Camera-type eye (tissue), 1 donor: ENCODE measurements at places on chromosomes 6 and 20. TPM values are rescaled to one million over a fixed set of nuclear protein-coding genes. Genes with fewer than 3 reads are reported as not detected.

PXMP4 gene
- total RNA-seq, result 14.6 TPM

CRIP3 gene
- not detected for total RNA-seq

PLN gene
- total RNA-seq, result 21.1 TPM

PPARD gene
- 9.4 TPM for total RNA-seq

MLIP gene
- 8.0 TPM for total RNA-seq

ARFGEF3 gene
- total RNA-seq, result 11.1 TPM

DHX16 gene
- 29.3 TPM for total RNA-seq

LY6G6D gene
- not detected for total RNA-seq

KCNK15 gene
- 1.4 TPM for total RNA-seq

ANGPT4 gene
- 0.60 TPM for total RNA-seq

NKX2-4 gene
- total RNA-seq, result not detected

TAAR2 gene
- not detected for total RNA-seq

WASF1 gene
- 31.2 TPM for total RNA-seq

BPIFB4 gene
- 0.22 TPM for total RNA-seq

PRDM13 gene
- total RNA-seq, result 16.6 TPM

WFDC10B gene
- total RNA-seq, result not detected

TTK gene
- total RNA-seq, result 11.9 TPM

ABHD12 gene
- total RNA-seq, result 61.4 TPM

FRS3 gene
- 5.5 TPM for total RNA-seq

OXT gene
- not detected for total RNA-seq

PNISR gene
- total RNA-seq, result 367 TPM

ACTL10 gene
- 0.49 TPM for total RNA-seq

ZC2HC1B gene
- total RNA-seq, result not detected

C6orf118 gene
- 1.5 TPM for total RNA-seq

ZSWIM1 gene
- 9.4 TPM for total RNA-seq

ASIP gene
- 1.9 TPM for total RNA-seq

BPIFB6 gene
- total RNA-seq, result not detected

ARMC2 gene
- total RNA-seq, result 10.3 TPM

PLAGL1 gene
- total RNA-seq, result 61.9 TPM

EHMT2 gene
- total RNA-seq, result 86.3 TPM

GTSF1L gene
- not detected for total RNA-seq

OR2B6 gene
- total RNA-seq, result not detected

TNNC2 gene
- total RNA-seq, result 93.6 TPM

SLC44A4 gene
- 3.0 TPM for total RNA-seq

OOEP gene
- total RNA-seq, result not detected

MYCT1 gene
- total RNA-seq, result 21.2 TPM

SPATS1 gene
- total RNA-seq, result not detected

PNPLA1 gene
- total RNA-seq, result 0.16 TPM

PACRG gene
- total RNA-seq, result 10.6 TPM

PERP gene
- 20.8 TPM for total RNA-seq

UBE2C gene
- 15.3 TPM for total RNA-seq

LBP gene
- not detected for total RNA-seq
